Activated T-helper 1 cell treated with anti-CD3 and anti-CD28 coated beads, Interleukin-2, amount 50 U/mL, for 16 hours (primary cell): ENCODE measurements at places on chromosomes 1 and 21.
A peak's percentile ranks its signal among the peaks of the same experiment; 100 is the strongest.

- no peak for DNase-seq
These were observed 83.3 kb downstream of the POFUT2 start for GRCh38 chr21:45204395-45204794.

DNA sequence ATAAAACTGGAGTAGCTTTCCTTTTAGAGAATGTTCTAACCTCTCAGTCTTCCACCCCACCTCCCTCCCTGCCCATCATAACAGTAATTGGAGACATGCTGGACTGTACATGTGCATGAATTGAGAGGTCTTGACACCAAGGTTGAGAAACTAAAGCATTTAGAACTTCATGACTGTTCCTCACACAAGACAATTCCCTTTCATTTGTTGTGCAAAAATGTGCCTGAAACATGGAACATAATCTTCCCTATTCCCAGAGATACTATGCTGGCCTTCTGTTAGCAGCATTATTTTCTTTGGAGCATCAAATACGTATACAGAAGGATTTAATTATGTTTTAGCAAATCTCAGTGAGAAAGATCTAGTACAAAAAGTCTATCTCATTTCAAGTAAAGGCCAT is 97.5 kb upstream of the KCNE2 start:
- no peak for DNase-seq

- no peak for DNase-seq
These were observed 162.8 kb downstream of the ATP6V1G3 start for GRCh38 chr1:198377702-198378101.

- DNase-seq = no peak
These were observed 39.7 kb upstream of the IFNLR1 start for GRCh38 chr1:24226749-24227148.

DNA sequence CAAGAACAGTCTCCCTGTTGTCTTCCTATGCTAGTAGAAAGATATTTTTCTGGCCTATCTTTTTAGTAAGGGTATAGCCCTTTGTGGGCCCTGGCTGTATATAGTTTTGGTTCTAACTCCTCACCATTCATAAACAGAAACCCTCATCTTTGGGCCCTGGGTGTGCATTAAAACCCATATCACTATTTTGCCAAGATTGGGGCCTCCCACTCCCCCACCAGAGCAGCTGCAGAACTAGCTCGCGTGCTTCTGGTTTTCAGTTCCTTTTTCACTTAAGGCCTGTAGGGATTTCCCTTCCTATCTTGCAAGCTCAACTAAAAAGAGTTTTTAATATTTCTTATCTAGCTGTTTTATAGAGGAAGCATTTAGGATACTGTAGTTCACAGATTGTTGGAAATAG is 106.4 kb downstream of the RGL1 start:
- DNase-seq = no peak

DNA sequence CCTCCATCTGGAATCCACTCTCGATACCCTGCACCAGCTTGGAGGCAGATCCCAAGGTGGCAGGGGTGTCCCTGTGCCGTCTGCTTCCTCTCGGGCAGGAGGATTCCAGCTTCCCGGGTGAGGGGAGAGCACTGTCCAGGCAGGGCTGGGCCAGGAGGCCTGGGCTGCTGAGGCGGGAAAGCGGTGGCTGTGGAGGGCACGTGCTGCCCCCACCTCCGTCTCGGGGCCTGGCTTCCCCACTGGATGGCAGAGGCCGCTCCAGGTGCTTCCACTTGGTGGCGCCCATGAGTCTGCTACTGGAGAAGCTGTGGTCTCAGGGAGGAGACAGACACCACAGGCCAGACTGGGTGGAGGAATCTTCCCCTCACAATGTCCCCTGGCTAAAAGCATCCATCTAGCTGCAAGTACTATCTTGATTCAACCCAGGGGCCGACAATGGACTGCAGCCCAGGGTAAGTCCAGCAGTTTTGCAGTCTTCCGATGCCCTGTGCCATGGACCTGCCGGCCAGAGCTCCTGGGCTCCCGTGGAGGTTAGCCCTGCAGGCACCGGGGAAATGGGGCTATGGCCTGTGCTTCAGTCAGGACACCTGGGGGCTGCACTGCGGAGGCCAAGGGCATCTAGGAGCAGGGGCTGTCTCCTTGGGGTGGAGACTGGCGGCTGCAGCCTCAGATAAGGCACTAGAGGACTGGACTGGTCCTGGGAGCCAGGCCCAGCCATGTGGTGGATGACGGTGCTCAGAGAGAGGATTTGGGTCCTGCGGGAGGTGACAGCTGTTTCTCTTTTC is 41.3 kb upstream of the EIF4G3 start:
- DNase-seq = no peak

DNA sequence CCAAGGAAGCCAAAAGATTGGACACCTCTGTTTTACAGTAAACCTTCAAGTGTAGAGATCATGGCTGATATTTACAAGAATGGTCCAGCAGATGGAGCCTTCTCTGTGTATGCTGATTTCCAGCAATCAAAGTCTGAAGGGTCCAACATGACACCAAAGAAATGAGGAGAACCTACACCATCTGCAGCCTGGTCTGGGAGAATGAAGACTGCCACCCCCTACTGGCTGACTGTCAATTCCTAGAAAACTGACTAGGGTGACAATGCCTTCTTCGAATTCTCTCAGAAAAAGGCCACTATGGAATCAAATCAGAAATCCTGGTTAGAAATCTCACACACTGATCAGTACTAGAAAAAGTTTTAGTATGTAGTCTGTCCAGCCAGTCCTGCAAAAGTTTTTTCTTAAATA is 83.3 kb downstream of the CDC42BPA start:
- no peak for DNase-seq

DNA sequence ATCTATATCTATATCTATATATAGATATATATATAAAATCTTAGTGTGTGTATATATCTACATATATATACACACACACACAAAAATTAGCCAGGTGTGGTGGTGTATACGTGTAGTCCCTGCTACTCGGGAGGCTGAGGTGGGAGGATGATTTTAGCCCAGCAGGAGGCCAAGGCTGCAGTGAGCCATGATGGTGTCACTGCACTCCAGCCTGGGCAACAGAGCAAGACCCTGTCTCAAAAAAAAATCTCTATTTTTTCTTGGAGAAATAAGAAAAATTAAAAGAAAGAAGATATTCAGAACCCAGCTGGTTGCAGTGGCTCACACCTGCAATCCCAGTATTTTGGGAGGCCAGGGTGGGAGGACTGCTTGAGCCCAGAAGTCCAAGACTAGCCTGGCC is 65.4 kb upstream of the MUTYH start:
- no peak for DNase-seq

GRCh38 chr1:53683986-53684740 is 54.8 kb downstream of the GLIS1 start:
- DNase-seq = no peak

GRCh38 chr1:201481761-201482493 is 12.9 kb upstream of the PHLDA3 start:
- DNase-seq = peak; percentile 65

GRCh38 chr1:6591222-6591621 is 11.4 kb downstream of the ZBTB48 start:
- no peak for DNase-seq

DNA sequence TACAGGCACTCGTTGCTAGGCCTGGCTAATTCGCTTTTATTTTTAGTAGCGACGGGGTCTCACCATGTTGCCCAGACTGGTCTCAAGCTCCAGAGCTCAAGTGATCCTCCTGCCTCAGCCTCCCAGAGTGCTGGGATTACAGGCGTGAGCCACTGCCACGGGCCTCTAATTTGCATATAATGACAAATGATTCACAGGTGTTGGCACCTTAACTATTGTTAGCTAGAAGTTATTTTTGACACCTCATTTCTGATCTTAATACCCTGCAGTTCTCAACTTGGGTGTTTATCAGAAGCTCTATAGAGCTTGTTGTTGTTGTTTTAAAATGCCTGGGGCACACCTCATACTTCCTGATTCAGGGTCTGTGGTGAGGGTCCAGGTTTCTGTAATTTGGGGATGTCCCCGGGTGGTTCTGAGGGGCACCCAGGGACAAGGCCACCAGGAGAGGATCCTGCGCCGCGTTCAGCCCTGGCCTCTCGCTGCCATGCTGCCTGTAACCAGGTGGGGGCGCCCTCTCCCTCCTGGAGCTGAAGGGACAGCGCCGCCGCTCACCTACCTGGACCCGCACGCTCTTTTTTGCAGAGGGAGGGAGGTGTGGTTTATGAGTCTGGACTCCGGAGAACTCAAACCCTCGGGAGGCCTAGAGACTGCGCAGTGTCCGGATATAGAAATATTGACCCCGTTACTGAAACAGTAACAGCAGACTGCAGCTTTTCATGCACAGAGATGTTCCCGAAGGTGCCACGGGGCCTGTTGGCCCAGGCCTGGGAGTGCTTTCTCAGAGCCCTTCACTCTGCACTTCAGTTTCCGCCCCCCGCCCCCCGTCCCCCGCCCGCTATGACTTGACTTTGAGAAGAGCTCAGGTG is 23.0 kb upstream of the NEK2 start:
- peak; percentile 64 for DNase-seq

DNA sequence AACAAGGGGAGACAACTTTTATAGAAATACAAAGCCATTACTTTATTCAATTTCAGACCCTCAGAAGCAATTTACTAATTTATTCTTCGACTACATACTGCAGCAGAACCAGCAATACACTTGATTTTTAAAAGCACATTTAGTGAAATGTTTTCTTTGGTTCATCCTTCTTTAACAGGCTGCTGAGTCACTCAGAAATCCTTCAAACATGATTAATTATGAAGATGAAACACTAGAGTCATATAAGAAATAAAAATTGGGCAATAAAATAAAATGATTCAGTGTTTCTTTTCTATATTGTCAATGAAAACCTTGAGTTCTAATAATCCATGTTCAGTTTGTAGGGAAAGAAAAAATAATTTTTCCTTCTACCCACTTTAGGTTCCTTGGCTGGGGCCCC is 47.0 kb downstream of the CHML start:
- no peak for DNase-seq

DNA sequence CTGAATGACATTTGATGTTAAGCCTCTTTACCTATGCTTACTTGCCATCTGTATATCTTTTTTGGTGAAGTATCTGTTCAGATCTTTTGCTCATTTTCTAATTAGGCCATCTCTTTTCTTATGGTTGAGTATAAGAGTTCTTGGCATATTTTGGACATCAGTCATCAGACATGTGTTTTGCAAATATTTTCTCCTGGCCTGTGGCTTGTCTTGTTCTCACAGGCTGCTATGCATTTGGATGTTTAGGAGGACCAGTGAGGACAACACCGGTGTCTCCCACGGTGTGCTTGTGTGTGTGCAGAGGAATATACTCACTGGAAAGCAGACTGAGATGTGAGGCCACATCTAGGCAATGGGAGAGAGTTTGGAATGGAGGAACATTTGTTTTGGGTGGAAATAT is 87.1 kb upstream of the LYST start:
- no peak for DNase-seq

- no peak for DNase-seq
These were observed 76.9 kb downstream of the FH start for GRCh38 chr1:241442686-241443085.

DNA sequence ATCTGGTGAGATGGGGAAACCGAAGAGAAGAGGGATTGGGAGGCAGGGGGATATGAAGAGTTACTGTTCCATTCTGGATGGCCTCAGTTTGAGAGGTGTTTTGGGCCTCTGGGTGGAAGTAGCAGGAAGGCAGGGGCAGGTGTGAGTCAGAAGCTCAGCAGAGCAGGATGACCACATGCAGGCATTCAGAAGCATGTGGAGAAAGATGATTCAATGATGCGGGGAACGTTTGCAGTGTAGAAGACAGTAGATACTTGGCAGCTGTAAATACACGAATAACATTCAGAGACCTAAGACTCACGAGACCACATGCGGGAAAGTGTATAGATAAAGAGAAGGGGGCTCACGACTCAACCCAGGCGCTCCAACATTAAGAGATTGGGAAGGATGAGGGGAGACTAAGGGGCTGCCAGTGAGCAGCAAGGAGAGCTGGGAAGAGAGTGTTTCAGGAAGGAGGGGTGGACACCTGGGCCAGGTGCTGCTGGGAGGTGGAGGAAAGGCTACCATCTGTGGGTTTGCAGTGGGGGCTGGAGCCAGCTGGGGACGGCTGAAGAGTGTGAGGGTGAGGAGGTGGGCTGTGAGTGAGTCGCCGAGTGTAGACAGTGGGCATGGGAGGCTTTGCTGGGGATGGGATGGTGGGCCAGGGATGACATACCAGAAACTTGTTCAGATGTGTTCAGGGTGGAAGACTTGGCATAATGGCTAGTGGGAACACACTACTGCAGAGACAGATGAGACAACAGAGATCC is 5.8 kb upstream of the EPS8L3 start:
- DNase-seq = no peak

DNA sequence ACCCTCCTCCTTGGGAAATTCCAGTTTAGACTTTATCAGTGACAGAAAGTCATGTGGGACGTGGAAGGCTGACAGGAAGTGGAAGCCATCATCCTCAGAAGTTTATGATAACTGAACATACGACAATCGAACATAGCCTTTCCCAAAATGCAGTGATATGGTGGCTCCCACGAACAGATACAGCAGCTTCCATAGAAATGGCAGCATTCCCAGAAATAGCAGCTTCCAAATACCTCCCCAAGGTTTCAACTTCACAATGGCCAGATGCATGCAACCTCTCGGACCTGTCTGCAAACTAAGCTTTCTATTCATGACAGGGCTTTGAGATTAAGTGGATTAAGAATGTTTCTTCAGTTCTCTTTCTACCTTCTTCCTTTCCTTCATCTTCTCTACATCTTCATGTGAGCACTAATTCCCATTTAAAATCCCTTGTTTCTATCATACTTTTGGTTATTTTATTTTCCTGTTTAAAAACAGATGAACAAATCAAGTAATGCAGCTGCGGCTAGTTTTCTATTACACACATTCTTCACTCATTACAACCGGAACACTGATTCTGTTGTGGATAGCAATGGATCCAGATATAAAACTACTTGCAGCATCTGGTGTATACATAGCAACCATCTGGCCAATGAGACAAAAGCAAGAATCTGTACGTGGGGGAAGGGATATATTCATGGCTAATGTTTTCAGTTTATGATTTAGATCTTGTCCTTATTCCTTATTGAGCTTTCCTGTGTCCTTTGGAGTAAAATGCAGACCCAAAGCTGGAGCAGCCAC is 304.8 kb downstream of the BRINP3 start:
- no peak for DNase-seq

GRCh38 chr1:65001231-65001792 is 35.0 kb upstream of the JAK1 start:
- peak; percentile 14 for DNase-seq

- DNase-seq = no peak
These were observed 62.4 kb upstream of the POU2F1 start for GRCh38 chr1:167158111-167158812.

DNA sequence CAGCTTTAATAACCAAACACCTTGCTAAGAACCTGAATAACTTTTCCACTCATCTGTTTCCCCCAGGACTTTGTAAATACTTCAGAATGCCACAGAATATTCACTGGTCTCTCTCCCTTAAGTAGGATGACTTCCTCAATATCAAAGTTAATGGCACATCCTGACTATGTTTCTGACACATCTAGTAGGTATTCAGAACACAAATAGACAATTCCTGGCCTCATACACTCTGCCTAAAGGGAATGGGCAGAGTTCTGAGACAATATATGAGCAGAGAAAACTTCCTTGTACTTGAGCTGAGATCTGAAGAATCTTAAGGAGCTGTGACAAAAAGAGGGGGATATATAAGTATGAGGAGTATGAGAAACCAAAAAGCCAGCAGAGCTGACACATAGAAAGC is 34.8 kb downstream of the ANKRD13C start:
- DNase-seq = no peak

- DNase-seq = no peak
These were observed 181.5 kb upstream of the C1orf105 start for GRCh38 chr1:172238965-172239364.

- DNase-seq = no peak
These were observed 25.3 kb upstream of the PEF1 start for GRCh38 chr1:31669786-31670592.
